ENCODE measurements at places on chromosomes 16 and 17.

- no peak for DNase-seq
Measured at GRCh38 chr17:1861391-1862010, 31.7 kb downstream of the RPA1 start.

GRCh38 chr16:66266436-66267291 lies 99.8 kb upstream of the CDH5 start:
- no peak for DNase-seq

DNA sequence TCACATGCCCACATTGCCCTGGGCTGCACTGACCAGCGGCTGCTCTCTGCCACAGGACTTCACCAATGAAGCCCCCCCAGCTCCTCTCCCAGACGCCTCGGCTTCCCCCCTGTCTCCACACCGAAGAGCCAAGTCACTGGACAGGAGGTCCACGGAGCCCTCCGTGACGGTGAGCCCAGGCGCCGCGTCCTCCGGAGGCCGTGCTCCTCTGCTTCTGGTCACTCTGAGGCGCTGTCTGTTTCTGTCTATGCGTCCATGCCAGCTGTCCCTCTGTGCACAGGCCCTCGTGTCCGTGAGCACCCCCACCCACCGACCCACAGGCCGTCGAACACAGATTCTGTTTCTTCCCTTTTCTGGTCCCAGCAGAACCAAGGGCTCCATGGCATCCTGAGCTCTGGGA lies 62.6 kb downstream of the PLD6 start:
- DNase-seq = no peak

- no peak for DNase-seq
Measured at GRCh38 chr16:1261131-1261892, 5.4 kb downstream of the TPSD1 start.

DNA sequence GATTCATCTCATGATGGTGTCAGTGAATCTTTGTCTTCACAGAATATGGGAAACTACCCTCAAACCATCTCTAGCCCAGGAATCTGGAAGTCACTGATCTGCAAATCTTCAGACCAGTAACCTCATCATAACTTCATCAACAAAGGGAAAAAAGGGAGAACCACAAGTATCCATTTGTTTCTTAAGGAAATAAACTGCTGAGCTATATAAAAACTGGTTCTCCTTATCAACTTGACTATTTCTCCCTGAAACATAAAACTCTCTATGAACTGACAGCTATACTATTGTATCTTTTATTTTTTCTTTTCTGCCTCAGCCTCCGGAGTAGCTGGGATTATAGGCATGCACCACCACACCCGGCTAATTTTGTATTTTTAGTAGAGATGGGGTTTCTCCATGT lies 39.3 kb downstream of the TRIM37 start:
- no peak for DNase-seq

All from left renal cortex interstitium (tissue), 4 donors.